ENCODE measurements at places on chromosomes 6 and 20.

DNA sequence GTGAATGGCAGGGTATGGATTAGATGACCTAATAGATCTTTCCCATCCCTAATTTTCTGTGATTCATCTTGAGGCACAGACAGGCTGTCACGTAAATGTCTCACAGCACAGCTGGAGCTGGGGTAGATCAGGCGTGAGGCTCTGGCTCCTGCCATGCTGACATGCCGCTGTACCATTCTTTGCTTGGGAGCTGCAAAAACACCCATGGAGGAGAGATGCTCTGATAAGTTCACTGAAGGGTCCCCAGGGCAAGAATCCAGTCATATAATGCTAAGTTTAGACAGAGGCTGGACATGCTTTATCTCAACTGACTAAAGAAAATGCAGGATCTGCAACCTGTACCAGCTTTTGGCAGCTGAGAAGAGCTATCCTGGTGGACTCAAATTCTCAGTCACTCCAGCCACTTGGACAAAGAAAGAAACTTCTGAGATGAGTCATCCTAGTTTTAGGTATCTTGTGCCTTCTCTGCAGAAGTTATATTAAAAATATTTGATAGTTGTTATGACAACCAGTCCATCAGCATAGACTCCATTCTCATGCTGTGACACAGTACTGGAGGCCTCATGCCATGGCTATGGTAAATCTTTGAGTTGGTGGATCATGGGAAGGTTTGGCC is 185.1 kb upstream of the RAB32 start:
- no peak for DNase-seq

GRCh38 chr20:41577129-41578009 is 40.8 kb downstream of the CHD6 start:
- no peak for DNase-seq

DNA sequence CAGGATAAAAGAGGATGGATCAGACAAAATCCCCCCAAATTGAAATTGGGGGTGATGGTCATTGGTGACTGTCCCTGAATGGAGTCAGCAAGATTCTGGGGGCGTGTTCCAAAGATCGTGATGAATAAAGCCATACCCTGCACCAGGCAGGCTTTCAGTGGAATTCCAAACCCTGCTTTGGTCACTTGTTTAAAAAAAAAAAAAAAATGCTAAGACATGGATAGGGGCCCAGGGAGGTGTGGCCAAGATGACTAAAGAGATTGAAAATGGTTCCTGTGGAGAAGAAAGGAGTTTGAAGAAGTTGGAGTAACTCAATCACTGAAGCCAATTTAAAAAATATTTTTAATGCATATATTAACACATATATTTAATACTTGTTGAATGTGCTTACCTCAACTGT is 161.4 kb upstream of the KCNG1 start:
- no peak for DNase-seq

GRCh38 chr6:139330826-139331500 is 39.2 kb upstream of the TXLNB start:
- DNase-seq, result no peak

DNA sequence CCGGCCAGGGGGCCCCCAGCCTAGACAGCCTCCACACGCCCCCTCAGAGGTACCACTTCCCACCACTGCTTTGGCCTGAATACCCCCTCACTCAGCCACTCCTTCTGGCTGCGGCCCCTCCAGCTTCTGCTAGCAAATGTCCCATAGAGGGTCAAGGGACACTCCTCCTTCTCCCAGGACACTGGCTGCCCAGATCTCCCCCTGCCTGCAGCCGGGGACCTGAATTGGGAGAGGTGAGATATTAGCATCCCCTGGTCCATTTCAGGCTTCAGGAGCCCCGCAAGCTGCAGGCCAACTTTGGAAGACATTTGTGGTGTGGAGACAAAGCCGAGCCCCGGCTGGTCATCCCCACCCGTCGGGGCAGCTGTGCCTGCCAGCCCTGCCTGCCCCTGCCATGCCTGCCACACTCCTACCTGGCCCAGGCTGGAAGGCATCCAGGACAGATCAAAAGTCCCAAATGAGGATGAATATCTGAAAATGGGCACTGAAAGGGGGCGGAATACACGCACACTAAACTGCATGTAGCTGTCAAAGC is 32.5 kb upstream of the FOXC1 start:
- DNase-seq, result no peak

DNA sequence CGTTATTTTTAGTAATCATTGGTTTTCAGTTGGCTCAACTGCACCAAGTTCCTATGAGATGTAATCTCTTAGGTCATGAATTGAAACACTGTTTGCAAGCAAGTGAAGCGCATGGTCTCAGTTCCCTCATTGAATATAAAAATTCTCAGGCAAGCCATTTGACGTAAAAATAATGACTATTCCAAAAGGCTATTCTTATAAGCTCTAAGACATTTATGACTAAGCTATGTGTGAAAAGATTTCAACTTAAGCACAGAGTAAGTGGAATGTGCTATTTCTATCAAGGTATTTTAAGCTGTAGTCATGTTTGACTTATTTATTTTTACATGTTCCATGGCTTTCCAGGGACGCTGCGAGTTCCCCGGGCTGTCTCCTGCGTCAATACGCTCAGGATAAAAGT is 248.5 kb downstream of the THBS2 start:
- no peak for DNase-seq

DNA sequence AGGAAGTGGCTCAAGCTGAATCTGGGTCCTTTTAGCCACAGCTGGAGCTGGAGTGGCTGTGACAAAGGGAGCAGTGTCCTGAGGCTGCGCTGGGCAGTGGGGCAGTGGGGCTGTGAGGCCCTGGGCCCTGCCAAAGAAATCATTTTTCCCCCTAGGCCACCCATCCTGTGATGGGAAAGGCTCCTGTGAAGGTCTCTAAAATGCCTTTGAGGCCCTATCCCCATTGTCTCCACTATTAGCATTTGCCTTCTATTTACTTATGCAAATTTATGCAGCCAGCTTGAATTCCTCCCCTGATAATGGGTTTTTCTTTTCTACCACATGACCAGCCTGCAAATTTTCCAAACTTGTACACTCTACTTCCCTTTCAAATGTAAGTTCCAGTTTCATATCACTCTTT is 539.2 kb downstream of the MEI4 start:
- DNase-seq, result no peak

DNA sequence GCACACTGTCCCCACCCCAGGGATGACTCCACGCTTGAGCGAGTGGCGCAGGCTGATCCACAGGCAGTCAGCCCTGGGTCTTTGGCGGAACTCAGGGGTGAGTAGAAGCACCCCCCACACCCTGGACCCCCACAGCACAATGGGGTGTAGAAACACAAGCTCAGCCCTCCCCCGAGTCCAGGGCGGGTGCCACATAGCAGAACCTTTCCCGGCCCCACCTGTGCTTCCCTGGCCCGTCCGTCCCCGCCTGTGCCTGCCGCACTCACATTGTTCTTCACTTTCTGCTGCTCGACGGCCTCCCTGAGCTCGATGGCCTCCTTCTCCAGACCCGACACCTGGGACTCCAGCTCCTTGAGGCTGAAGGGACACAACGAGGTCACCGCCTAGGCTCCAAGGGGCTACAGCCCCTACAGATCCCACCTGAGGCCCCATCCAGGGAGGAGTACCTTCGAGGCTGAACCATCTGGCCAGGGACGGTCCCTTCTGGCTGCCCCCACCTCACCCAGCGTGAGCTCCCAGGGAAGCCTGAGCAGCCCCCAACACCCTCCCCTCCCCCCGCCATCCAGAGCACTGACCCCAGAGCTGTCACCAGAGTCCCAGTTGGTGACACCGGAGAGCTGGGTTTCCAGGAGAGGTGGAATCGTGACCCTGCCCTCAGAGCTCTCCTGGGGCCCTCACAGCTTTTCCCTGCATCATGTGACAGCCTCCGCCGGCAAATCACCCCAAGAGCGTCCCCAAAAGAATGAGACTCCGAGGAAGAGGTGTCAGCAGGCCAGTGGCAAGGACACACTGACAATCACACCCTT is 55.6 kb downstream of the DSTN start:
- DNase-seq, result no peak

- DNase-seq, result no peak
These were observed 754 bp upstream of the TMEM170B start for GRCh38 chr6:11536795-11537194.

- no peak for DNase-seq
These were observed 26.1 kb downstream of the SH3BGRL2 start for GRCh38 chr6:79657238-79657637.

DNA sequence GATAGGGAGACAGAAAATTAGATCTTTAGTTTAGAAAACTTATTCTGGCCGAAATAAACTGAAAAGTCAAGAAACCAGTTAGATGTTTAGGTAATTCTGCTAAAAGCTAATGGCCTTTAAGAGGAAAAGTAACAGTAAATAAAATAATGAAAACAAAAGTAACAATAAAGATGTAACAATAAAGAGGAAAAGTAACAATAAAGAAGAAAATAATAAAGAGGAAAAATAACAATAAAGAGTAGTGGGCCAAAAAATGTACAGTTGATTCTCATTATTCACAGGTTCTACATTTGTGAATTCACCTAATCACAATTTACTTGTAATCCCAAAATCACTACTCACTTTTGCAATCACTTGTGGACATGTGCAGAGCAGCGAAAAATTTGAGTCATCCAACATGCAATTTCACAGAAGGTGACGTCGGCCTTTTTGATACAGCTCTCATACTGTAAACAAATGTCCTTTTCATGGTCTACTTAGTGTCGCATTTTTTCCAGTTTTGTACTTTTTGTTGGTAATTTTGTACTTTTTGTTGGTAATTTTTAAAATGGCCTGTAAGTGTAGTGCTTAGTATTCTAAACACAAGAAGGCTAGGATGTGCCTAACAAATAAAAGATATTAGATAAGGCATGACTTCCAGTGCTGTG is 24.0 kb downstream of the HBS1L start:
- DNase-seq, result no peak

DNA sequence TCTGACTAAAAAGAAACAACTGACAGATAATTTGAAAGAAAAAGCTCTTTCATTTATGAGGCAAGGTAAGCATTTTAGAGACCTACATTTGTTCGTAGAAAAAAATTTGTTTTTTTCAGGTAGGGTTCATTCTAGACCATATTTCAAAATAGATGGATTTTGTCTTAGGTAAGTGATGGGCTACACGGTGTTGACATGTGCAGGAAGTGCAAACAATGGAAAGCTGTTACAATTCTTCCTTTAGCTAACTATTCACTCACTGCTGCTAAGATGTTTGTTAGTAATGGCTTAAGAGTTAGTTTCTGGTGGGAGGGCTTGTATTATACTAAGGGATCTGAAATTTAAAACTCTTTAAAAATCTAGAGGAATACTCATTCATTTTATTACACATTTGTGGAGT is 96.7 kb downstream of the CD109 start:
- no peak for DNase-seq

GRCh38 chr6:14380086-14380820 is 262.7 kb downstream of the CD83 start:
- DNase-seq, result no peak

GRCh38 chr6:14149053-14149738 is 31.6 kb downstream of the CD83 start:
- DNase-seq, result no peak

GRCh38 chr6:29733057-29733456 is 9.8 kb downstream of the HLA-F start:
- no peak for DNase-seq

GRCh38 chr6:135231469-135231844 is 50.3 kb downstream of the MYB start:
- no peak for DNase-seq

DNA sequence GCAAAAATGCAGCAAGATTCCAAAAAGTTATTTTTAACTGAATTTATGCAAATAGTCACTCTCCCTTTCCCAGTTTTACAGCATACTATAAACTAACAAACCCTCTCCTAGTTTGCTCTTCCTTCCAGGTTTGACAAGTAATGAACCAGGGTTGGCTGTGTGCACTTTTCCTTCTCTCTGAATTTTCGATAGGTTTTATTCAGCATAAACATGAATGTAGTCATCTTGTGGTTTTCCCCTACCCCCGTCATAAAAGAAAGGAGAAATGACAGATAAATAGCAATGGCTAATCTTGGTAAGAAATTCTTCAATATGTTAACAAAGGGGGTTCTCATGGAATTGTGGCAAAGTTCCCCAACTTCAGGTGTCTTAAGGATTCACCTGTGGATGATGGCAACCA is 26.3 kb downstream of the PRDM1 start:
- no peak for DNase-seq

DNA sequence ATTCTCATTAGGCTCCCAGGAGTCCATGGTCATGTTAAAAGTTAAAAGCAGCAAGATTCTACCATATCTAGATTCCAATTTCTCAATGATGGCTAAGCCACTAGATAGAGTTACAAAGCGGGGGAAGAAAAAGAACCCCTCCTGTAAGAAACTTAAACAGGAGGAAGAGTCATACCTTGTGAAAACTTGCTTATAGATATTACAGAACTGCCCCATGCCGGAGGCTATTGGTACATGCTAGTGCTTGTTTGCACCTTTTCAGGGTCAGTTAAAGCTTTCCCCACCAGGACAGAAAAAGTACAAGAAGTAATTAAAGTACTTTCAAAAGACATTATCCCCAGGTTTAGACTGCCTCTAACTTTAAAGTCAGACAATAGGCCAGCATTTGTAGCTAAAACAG is 15.5 kb upstream of the GSTA3 start:
- DNase-seq, result no peak

GRCh38 chr20:23296841-23297701 is 53.5 kb upstream of the NXT1 start:
- no peak for DNase-seq

GRCh38 chr6:48476257-48476656 is 365.3 kb upstream of the PTCHD4 start:
- no peak for DNase-seq

DNA sequence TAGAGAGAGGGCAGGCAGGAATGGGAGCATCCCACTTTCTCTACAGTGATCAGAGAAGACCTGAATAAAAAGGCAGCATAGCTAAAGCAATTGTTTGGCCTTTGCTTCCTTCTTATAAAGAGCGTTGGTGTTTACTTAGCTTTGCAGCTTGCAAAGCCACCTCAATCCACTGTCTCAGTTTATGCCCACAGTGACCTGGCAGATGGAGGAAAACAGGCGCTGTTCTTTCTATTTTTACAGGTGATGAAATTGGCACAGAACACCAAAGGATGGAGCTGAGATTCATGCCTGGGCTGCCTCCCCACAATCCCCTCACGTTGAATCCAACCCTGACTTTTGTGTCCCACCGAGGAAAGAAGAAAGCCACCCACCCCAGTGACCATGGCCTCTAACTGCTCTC is 130.5 kb downstream of the TTLL2 start:
- DNase-seq, result no peak

DNA sequence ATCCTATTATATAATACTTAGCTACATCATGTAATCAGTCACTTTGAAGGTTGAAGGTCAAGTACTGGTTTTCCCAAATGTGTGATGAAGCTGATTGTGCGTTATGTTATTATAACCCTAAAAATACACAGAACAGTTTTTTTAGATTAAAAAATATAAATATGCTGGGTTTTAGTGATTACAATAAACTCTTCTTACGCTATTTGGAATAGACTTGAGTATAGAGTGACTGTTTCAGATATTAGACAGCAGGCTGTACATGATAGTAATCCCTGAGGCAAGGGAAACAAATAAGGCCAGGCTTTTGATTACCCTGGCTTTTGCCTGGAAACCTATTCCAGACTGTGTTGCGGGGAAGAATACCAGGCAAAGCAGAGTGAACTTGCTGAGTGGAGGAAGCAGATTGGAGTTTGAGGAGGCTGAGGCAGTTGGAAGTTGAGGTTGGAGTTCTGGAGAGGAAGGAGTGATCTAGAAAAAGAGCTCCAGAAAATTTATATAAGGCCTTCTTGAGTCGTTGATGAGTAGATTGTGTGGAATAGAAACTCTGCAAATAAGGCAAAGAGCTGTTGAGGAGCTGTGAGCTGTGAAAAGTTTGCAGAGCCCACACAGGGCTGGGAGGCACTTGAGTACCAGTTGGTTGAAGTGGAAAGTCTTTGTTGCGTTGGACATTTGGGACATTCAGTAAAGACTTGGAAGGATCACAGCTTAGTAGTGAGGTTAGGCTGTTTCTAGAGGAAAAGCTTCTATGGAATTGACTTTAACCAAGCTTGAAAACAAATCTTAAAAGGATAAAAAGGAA is 26.4 kb downstream of the MAP3K4 start:
- DNase-seq, result no peak
